Stimulated activated CD4-positive, alpha-beta T cell treated with anti-CD3 and anti-CD28 coated beads, Interleukin-4, amount 100 ng/mL, for 4 hours (primary cell): ENCODE measurements at places on chromosomes 13 and 19.

- DNase-seq, result no peak
Measured at GRCh38 chr19:47012617-47013016, 7.0 kb upstream of the NPAS1 start.

DNA sequence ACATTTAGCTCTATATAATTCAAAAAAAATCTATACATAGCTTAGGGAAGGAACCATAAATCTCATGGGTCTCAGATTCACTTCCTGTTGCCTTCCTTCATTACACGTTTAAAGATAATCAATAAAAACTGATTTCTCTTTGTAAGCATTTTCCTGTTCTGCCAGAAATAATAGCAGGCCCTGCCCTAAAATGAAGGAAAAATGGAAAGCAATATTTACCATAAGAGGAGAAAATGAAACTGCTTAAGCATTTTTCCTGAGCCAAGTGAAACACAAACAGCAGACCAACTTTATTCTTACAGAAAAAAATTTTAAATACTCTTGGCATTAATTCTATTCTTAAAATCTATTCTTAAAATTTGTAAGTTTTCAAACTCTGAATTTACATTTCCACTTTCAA, 4.0 kb downstream of the LHFPL6 start:
- no peak for DNase-seq

- no peak for DNase-seq
Measured at GRCh38 chr13:32254416-32254815, 60.7 kb downstream of the ZAR1L start.

- no peak for DNase-seq
Measured at GRCh38 chr13:26682606-26683005, 78.0 kb downstream of the GPR12 start.

DNA sequence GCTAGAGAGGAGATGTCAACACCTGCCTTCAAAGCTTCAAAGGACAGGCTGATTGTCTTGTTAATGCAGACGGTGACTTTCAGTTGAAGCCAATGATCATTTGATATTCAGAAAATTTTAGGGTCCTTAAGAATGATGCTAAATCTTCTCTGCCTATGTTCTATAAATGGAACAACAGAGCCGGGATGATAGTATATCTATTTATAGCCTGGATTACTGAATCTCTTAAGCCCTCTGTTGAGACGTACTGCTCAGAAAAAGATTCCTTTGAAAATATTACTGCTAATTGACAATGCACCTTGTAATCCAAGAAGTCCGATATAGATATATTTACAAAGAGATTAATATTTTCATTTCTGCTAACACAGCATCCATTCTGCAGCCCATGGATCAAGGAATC, 35.8 kb upstream of the LMO7 start:
- no peak for DNase-seq

GRCh38 chr13:30125422-30126073, 181.8 kb downstream of the KATNAL1 start:
- DNase-seq, result no peak
